Suppressor macrophage treated with lipopolysaccharide for 1 hour (primary cell): ENCODE measurements at places on chromosomes 2 and 18.

GRCh38 chr2:56369316-56369715, 185.5 kb downstream of the CCDC85A start:
- DNase-seq: no peak

- DNase-seq: peak; percentile 7
These were observed 818.6 kb upstream of the RAB6C start for GRCh38 chr2:129160879-129161278.

- no peak for DNase-seq
These were observed 310.0 kb downstream of the STK39 start for GRCh38 chr2:167937403-167937802.

- no peak for DNase-seq
These were observed 131.3 kb downstream of the TPO start for GRCh38 chr2:1544478-1545069.

GRCh38 chr2:30203156-30203555, 28.2 kb upstream of the LBH start:
- DNase-seq: no peak

DNA sequence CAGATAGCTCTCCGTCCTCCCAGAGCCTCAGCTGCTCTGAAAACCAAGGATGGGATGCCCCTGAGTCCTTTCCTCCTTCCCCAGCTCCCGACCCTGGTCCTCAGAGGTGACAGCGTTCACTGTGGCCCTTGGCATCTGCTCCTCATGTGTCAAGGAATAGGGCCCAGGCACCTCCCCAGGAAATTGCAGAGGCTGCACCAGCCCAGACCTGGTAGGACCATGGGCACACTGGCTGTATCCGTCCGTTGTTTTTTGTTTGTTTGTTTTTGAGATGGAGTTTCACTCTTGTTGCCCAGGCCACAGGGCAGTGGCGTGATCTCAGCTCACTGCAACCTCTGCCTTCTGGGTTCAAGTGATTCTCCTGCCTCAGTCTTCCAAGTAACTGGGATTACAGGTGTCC, 37.5 kb upstream of the SLC66A3 start:
- DNase-seq: no peak

GRCh38 chr18:31950583-31950982, 7.7 kb upstream of the TRAPPC8 start:
- no peak for DNase-seq

GRCh38 chr2:60976256-60976850, 41.2 kb upstream of the PEX13 start:
- DNase-seq: no peak

- peak; percentile 16 for DNase-seq
These were observed 173.4 kb upstream of the TRIB2 start for GRCh38 chr2:12543076-12543977.

DNA sequence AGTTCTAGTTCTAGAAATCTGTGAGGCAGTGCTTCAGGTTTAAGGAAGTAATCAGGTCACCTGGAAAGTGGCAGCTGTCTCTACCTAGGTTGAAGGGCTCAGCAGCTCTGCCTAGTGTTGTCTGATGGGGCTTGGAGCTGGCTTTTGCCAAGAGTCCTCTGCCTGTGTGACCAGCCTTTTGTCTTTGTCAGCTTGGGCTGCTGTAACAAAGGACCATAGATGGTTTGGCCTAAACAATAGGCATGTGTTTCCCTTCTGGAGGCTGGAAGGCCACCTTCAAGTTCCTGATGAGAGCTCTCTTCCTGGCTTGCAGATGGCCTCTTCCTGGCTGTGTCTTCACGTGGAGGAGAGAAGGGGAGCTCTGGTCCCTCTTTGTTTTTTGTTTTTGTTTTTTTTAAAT, 13.3 kb downstream of the UBE2F start:
- no peak for DNase-seq

DNA sequence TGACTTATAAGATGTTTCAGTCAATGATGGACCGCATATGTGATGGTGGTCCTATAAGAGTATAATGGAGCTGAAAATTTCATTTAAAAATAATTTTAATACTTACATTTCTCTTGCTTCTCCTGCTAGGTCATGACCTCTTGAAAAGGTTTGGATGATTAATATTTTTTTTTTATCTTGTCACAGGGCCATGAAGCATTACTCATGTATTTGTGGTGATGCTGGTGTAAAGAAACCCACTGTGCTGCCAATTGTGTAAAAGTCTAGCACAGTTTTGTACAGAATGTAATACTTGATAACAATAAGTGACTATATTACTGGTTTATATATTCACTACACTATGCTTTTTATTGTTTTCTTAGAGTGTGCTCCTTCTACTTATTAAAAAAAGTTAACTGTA, 124.2 kb upstream of the CELF4 start:
- no peak for DNase-seq

DNA sequence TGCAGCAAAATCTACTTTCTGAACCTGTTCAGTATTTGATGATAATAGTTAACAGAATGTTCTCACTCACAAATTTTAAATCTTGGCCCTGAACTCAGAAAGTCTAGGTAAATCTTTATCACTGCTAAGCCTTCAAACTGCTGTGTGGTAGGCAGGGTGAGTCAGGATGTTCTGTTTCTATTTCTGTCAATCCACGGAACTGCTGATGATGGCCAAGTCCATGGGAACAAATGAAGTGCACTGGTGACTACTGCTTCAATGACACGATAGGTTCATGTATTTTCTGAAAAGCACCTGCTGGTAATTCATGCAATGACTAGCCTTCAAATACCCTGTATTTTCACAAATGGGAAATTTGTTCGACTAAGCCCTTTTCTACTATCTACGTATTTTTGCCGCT, 14.2 kb downstream of the NIFK start:
- DNase-seq: peak; percentile 75

GRCh38 chr2:233082222-233082930, 22.2 kb downstream of the INPP5D start:
- DNase-seq: no peak

- no peak for DNase-seq
These were observed 60.7 kb downstream of the CXCR4 start for GRCh38 chr2:136057023-136057801.

DNA sequence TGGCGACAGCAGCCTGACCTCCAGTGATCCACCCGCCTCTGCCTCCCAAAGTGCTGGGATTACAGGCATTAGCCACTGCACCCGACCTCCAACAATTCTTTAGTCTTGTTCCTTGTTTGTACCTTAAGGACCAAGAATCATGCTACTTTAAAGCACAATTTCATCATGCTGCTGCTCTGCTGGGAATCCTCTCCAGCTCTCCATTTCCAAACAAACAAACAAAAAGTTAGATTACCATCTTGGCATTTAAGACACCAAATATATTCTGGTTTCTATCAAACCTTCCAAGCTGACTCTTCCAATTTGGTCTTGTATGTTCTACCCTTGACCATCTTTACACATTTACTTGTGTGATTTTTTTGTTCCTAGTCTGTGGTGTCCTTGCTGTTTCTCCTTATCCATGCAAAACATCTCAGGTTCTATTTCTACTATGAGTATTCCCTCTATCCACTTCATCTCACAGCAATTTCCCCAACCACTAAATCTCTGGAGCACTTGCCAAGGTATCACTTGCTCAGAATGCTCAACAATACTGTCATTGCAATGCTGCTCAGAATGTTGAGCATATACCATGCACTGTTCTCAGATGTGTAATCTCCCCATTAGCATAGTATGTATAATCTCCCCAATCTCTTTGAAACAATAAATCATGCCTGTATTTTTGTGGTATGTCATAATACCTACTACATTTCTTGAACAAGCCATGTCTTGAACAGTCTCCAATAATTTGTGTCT, 73.2 kb upstream of the GALNT5 start:
- no peak for DNase-seq

DNA sequence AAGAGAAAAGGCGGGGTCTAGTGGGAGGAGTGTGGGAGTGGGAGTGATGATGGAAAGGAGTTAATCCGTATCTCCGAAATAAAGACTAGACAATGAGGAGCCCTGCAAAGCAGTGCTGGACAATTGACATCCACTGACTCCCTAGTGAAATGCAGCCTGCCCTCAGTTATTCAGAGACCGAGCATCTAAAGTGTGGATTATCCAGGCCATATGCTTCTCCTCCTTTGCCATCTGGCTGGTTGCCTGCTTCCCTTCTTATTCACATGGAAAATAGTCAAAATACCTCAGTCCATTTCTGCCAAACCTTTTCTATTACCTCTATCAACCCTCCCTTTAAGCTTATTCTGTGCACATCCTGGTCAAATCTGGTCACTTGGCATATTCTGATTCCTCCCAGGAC, 288.8 kb upstream of the SIX3 start:
- DNase-seq: no peak

GRCh38 chr18:61892683-61893308, at the start of gene RNF152:
RNF152 (minus strand) TSS chr18:61893007; CDS start chr18:61816463, 76,544 bp downstream.
- peak; percentile 19 for DNase-seq

- DNase-seq: peak; percentile 32
These were observed 9.5 kb upstream of the TNS1 start for GRCh38 chr2:218012284-218012683.

DNA sequence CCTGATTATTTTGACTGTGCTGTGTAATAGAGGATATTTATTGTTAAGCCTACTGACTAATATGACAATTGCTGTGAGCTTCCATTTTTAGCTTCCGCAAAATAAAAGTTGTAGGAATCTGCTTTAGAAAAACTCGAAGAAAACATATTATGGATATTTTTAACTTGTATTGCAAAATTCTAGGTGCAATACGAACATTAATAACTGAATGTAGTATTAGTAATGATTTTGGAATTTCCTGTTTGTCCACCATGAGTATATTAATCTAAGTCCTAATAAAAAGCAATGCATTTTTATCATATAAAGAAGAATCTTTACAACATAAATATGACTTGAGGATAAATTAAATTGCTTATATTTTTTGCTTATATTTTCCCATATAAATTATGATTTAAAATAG, 2.4 kb upstream of the DSC3 start:
- no peak for DNase-seq

GRCh38 chr2:65227020-65227455, 593 bp upstream of the ACTR2 start:
- DNase-seq: peak; percentile 39

DNA sequence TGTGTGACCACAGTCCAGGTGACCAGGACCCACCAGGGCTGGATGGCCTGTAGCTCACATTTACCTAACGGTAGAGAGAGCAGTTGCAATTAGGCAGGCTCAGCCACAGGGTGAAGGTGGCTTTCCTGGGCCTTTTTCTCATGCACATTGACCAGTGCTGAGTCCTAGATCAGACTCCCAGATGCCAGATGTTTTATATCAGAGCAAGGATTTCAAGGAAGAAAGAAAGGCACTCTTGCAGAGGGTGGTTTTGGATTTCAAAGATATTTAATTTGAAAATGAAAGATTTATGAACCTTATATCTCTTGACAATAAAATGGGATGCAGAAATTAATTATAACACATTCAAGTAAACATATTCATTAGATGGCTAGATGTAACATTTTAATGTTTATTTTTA, 694.2 kb upstream of the GYPC start:
- DNase-seq: no peak

DNA sequence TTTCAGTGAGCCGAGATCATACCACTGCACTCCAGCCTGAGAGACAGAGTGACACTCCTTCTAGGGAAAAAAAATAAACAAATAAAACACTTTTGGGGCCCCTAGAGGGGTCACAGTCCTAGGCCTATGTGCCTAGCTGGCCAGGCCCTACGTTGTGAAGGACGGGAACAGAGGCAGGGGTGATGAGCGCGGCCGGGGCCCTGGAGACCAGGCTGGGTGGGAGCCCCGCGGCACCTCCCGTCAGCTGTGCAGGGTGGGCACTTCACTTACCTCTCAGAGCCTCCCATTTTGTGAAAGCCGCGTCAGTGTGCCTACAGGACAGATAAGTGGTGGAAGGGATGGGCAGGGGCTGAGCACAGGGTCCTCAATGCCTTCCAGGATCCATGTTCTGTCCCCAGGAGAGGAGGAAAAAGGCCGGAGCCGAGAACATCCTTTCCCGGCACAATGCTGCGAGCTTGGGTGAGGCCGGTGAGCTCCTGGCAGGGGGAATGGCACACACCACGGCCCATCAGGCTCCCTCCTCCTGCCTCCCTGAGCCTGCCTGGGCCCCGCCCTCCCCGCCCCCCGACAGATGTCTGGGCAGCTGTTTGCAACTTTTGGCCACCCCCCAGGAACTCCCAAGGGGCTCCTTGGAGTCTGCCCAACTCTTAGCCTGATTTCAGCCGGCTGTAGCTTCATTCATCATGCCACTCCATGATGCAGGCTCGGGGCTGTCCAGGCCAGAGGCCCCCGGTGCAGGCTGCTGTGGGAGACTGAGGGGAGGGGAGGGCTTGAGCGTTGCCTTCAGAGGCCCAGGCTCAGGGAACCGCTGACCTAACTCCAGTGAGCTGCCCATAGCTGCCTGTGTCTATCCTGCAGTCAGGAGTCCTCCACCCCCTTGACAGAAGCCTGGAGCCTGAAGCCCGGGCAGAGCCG, 196.5 kb downstream of the TFCP2L1 start:
- no peak for DNase-seq

DNA sequence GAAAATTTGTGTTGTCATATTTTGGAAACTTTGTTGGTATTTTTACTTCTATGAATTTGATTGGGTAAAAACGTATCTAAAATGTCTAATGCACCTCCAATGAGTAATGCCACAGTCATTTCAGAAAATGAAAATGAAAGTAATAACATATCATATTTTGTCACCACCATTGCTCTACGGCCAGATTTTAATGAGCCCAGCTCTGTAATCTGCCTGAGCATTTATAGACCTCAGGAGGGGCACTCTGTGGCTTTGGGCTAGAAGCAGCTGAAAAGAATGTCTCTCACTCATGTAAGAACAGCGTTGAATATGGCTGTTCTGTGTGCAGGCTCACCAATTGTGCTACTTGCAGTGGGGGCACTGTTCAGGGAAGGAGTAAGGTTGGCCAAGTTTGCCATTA, 32.7 kb upstream of the ABCA12 start:
- DNase-seq: peak; percentile 10

DNA sequence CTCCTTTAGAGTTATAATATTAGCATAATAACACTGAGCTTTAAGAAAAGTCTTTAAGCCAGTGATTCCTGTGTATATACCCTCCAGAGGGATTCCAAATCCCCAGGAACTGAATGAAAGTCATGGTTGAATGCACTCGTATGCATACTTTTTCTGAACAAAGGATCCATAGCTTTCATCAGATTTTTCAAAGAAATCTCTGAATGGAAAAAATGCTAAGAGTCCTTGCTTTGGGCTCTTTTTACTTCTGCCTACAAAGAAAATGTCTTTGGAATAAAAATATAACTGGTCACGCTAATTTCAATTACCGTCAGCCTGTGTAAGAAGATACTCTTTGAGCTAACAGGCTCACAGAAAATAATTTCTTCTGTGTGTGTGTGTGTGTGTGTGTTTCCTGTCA, 939.5 kb downstream of the ERBB4 start:
- DNase-seq: no peak

DNA sequence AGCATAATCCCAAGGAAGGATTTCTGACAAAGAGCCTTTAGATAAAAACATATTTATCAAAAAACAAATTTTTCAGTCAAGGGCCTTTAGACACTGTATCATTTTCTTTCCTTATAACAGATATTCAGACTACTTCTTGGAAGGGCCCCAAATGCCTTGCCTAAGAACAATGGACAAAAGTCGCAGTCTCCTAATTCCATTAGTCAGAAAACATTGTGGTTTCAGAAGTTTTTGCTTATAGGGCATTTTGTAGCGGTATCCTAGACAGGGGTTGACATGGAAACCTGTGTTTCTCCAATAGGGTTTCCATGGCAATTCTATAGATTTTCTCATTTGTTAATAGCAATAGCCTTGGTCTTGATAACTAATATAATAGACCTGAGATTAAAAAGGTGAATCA, 36.7 kb upstream of the AGPS start:
- no peak for DNase-seq
